ENCODE measurements at places on chromosomes 2 and 18. TPM values are rescaled to one million over a fixed set of nuclear protein-coding genes. Genes with fewer than 3 reads are reported as not detected.

Gene PRKAG3
- not detected for total RNA-seq

Gene DNAH7
- 0.07 TPM for total RNA-seq

Gene CWC22
- total RNA-seq, result 23.9 TPM

Gene ZDBF2
- total RNA-seq, result 10.5 TPM

Gene SLC4A5
- total RNA-seq, result 2.0 TPM

DNA sequence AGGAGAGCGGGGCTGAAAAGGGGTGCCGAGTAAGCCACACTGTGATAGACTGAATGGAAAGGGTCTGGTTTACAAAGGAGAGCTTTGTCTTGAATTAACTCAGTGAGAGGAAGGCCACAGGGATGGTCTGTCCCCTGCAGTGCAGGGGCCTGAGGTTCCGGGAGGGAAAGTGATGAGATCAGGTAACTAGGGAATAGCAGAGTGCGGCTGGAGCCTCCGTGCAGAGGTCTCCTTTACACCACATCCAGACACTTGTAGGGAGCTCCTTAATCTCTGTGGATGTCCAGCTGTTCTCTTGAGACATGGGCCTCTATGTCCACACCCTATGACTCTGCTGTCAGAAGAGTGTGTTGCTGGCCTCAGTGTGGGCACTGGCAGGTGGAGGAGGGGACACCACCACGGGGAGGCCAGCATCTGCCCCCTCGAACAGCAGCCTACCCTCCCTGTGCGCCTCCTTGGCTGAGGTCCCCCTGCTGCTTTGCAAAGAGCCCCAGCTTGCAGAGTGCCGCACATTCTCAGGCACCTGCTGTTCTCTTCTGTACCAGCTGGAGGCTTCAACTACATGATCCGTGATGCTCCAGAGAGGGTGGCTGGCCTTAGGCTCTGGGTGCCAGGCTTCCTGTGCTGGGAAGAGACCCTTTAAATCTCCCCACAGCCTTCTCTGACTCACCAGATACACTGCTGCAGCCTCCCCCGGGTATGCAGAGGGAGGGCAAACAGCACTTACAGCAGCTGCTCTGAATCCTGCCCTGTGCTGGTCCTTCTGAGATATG lies 25.9 kb downstream of the ENOSF1 start:
- H3K4me1 ChIP-seq, result peaks cover 18% of the 10 kb centered on the region
- peaks cover 65% of the 10 kb centered on the region for H3K36me3 ChIP-seq
- H3K27me3 ChIP-seq, result no peaks in the 10 kb centered on the region
- DNase-seq, result no peak

- H3K27me3 ChIP-seq, result peaks cover 11% of the 10 kb centered on the region
- H3K27ac ChIP-seq, result no peak overlapping the region
- DNase-seq, result no peak
- H3K4me3 ChIP-seq, result no peak overlapping the region
- H3K4me1 ChIP-seq, result no peaks in the 10 kb centered on the region
- no peaks in the 10 kb centered on the region for H3K36me3 ChIP-seq
These were observed 395.2 kb downstream of the CMPK2 start for GRCh38 chr2:6470518-6470917.

DNA sequence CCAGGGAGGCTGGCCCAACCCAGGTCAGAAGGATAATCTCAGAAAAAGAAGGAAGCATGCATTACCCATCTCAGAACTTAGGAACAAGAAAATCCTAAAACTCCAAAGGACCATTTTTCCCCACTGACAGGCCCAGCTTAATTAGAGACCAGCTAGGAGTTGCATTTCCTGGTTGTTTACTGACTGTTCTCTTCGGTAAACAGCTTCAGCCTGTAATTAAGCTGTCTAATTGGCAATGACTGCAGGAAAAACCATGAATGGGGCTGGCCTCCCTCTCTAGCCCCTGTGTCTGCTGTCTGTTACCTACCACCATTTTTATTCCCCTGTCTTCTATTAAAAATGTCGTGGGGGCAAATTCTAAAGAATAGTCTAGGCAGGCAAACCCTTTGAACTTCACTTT lies 146.5 kb downstream of the AGAP1 start:
- no peak overlapping the region for H3K27ac ChIP-seq
- no peaks in the 10 kb centered on the region for H3K36me3 ChIP-seq
- peaks cover 2% of the 10 kb centered on the region for H3K27me3 ChIP-seq
- no peaks in the 10 kb centered on the region for H3K4me1 ChIP-seq
- no peak overlapping the region for H3K4me3 ChIP-seq
- no peak for DNase-seq

DNA sequence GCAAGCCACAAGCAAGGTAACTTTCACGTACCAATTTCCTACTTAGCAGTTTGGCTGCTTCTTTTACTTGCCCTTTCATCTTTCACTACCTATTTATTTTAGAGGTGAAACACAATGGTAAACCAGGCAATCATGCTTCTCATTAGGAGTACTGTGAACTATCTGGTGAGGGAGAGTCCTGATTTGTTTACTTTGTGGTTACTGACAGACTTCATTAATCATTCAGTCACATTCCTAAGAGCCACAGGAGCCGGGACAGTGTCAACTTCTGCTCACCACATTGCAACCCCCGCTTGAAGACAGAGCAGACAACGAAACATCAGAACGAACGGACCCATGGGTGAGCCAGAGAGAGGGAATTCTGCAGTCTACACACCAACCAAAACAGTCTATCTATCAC lies 28.8 kb downstream of the TUBB6 start:
- no peak for DNase-seq
- H3K36me3 ChIP-seq, result peaks cover 39% of the 10 kb centered on the region
- no peak overlapping the region for H3K27ac ChIP-seq
- H3K4me1 ChIP-seq, result no peaks in the 10 kb centered on the region
- no peaks in the 10 kb centered on the region for H3K27me3 ChIP-seq

DNA sequence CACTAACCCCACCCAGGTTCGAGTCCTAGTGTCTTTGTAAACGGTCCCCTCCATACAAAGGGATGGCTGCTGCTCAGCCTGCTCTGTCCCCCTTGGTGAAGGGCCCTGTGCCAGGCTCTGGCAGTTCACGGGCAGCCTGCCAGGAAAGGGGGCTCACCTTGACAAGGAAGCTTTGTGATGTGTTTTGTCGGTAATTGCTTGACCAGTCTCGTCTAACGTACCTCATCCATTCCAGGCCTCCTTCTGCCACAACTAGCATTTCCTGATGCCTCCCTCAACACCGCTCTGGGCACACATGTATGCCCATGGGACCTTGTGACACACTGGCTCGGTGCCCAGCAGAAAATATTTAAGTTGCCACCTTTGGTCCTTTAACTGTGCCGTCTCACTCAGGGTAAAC lies 171.9 kb downstream of the KLHL29 start:
- H3K36me3 ChIP-seq, result no peaks in the 10 kb centered on the region
- no peaks in the 10 kb centered on the region for H3K27me3 ChIP-seq
- no peak overlapping the region for H3K27ac ChIP-seq
- no peak for DNase-seq

- DNase-seq, result no peak
- no peaks in the 10 kb centered on the region for H3K27me3 ChIP-seq
- no peak overlapping the region for H3K27ac ChIP-seq
- H3K4me1 ChIP-seq, result peaks cover 20% of the 10 kb centered on the region
These were observed 88.4 kb downstream of the ACTR2 start for GRCh38 chr2:65316072-65316471.

GRCh38 chr2:120733238-120733932 lies 2.3 kb upstream of the GLI2 start:
- no peak for DNase-seq
- H3K4me1 ChIP-seq, result no peaks in the 10 kb centered on the region
- peaks cover 38% of the 10 kb centered on the region for H3K27me3 ChIP-seq
- H3K4me3 ChIP-seq, result no peak overlapping the region
- no peak overlapping the region for H3K27ac ChIP-seq

- H3K27ac ChIP-seq, result peak overlapping the region; percentile 10
- H3K36me3 ChIP-seq, result no peaks in the 10 kb centered on the region
- DNase-seq, result peak; percentile 86
- H3K27me3 ChIP-seq, result no peaks in the 10 kb centered on the region
- H3K4me3 ChIP-seq, result no peak overlapping the region
These were observed 228.3 kb downstream of the LDLRAD4 start for GRCh38 chr18:13446610-13447461.

DNA sequence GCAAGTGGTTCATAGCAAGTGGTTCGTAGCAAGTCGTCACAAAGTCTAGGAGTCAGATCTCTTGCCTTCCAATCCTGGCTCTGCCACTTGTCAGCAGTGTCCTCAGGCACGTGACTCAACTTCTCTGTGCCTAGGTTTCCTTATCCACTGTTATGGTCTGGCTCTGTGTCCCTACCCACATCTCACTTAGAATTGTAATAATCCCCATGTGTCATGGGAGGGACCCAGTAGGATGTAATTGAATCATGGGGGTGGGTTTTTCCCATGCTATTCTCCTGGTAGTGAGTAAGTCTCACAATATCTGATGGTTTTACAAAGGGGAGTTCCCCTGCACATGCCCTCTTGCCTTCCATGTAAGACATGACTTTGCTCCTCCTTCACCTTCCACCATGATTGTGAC lies 51.8 kb upstream of the AP1S3 start:
- peaks cover 41% of the 10 kb centered on the region for H3K36me3 ChIP-seq
- peaks cover 8% of the 10 kb centered on the region for H3K4me1 ChIP-seq
- no peak overlapping the region for H3K27ac ChIP-seq
- no peak overlapping the region for H3K4me3 ChIP-seq

- H3K36me3 ChIP-seq, result peaks cover 9% of the 10 kb centered on the region
- H3K27ac ChIP-seq, result no peak overlapping the region
- H3K27me3 ChIP-seq, result no peaks in the 10 kb centered on the region
- no peaks in the 10 kb centered on the region for H3K4me1 ChIP-seq
These were observed 18.2 kb downstream of the RPL37A start for GRCh38 chr2:216516730-216517350.

All from activated CD8-positive, alpha-beta T cell treated with anti-CD3 and anti-CD28 coated beads for 36 hours (primary cell).